SW480 (cell line): ENCODE measurements at places on chromosomes 5 and 9.

- DNase-seq = no peak
These were observed 40.7 kb downstream of the STXBP1 start for GRCh38 chr9:127652733-127653132.

DNA sequence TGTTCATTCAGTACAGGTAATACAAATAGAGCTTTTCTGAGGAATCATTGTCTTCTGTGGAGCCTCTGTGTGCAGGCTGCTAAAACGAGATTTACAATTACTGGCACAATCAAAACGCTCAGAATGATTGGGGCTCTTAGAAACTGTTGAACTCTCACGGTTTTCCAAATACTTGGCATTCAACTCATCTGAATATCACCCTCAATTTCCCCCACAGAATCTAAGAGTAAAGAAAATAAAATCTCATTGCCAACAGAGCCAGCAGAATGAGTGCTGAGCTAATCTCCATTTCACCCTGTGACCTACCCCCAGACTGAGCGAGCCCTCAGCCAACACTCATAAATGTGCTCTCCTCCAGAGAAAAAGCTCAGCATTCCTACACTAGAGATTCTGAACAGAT is 35.3 kb upstream of the TMED7 start:
- DNase-seq = no peak

DNA sequence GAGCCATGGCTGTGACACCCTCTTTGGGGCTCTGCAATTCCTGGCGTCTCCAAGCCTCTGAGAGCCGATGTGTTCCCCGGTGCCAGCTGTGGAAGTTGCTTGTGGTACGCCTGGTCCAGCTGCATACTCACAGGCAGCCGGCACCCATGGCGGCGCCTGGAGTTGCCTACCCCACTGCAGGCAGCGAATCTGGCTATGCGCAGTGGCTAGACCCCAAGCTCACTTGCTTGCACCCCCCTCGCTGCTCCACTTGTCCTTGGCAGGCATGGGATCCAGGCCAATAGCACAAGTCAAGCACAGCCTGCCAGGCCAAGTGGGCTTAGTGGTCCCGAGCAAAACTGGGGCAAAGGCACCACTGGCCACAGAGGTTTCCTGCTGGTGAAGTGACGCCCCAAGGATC is 24.7 kb upstream of the GABRA6 start:
- DNase-seq = no peak

DNA sequence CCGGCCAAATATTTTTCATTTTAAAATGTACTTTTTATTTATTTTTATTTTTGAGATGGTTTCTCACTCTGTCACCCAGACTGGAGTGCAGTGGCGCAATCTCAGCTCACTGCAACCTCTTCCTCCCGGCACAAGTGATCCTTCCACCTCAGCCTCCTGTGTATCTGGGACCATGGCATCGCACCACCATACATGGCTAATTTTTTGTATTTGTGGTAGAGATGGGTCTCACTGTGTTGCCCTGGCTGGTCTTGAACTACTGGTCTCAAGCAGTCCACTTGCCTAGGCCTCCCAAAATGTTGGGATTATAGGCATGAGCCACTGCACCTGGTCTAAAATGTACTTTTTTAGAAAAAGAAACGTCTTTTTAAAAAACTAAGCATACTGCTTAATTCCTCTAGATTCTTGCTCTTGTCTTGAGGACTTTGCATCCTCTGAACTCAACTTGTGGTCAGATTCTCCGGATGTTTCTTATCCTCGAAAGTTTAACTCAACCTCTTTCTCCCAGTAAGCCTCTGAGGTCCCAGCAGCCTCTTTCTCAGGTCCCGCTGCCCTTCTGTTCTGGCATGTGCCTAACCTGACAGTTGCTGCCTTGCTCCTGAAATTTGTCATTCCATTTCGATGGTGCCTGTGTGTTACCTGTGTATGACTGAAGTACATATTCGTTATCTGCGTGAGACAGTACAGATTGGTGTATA is 63.0 kb downstream of the TRIO start:
- no peak for DNase-seq

GRCh38 chr9:16010221-16010620 is 457.4 kb downstream of the CCDC171 start:
- no peak for DNase-seq

GRCh38 chr9:97394881-97395280 is 17.0 kb upstream of the TDRD7 start:
- no peak for DNase-seq

- no peak for DNase-seq
These were observed 1.3 kb upstream of the KLHL9 start for GRCh38 chr9:21336457-21336856.

DNA sequence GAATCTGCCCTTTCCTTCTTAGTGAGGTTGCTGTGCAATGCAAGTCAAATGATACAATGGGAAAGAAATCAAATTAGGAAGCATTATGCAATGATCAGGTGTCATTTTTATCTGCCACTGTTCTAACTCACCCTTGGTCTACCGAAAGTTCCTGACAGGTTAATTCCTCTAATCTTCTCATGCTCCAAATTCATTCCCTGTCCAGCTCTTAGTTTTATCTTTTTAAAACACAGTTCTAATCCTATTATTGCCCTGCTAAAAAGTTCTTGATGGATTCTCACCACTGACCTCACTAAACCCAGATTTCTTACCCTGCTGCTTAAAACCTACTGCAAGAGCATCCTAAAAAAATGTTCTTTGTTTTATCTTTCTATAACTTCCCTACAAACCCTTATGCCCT is 1000.9 kb downstream of the CDH18 start:
- no peak for DNase-seq

GRCh38 chr5:77616920-77617319 is 21.6 kb downstream of the OTP start:
- DNase-seq = no peak

DNA sequence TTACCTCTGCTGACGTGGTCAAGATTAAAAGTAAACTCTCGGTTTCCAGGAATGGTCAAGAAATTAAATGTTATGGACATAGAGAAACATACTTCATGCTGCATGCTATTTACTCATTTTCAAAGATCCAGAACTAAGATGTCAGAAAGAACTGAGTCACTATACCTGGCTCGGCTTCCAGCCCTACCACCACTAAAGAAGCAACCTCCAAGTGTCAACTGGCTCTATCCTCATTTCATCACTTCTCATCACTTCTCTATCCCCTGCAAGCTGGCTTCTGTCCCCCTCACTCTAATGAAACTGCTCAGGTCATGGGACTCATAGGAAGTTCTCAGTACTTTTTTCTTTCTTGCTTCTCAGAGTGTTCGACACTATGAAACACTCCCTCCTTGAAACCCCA is 116.2 kb downstream of the CDK5RAP2 start:
- DNase-seq = no peak
